ENCODE measurements at places on chromosomes 1 and 21. TPM values are rescaled to one million over a fixed set of nuclear protein-coding genes. Genes with fewer than 3 reads are reported as not detected.

Gene CD1B
- not detected for polyA plus RNA-seq

DNA sequence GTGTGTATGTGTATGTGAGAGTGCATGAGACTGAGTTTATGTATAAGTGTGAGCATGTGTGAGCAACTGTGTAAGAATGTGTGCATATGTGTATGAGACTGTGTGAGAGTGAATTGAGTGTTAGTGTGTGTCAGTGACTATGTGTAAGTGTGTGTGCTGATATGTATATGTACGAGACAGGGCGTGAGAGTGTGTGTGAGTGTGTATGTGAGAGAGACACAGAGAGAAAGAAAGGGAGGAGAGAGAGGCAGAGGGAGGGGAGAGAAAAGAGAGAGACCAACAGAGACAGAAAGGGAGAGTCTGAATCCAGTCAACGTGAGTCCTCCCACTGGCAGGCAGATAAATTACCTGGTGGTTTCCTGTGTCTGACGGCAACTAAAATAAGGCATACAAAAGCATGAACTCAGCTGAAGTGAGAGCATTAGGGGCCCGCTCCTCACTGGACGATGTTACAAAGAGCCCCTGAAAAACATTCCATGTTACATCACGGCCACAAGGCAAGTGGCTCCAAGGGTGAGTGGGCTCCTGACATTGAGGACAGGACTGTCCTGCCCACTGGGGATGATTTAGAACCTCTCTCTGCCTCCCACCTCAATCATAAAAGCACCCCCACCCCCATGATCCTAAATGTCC is 66.6 kb upstream of the TIAM1 start:
- no peak overlapping the region for H3K27ac ChIP-seq
- H3K4me3 ChIP-seq = no peak overlapping the region
- no peaks in the 10 kb centered on the region for H3K36me3 ChIP-seq
- no peaks in the 10 kb centered on the region for H3K4me1 ChIP-seq

Gene C1QB
- 255 TPM for polyA plus RNA-seq

Gene TTC24
- 0.19 TPM for polyA plus RNA-seq

GRCh38 chr1:84403347-84403746 is 5.1 kb downstream of the DNASE2B start:
- no peaks in the 10 kb centered on the region for H3K36me3 ChIP-seq
- peaks cover 15% of the 10 kb centered on the region for H3K4me1 ChIP-seq
- no peaks in the 10 kb centered on the region for H3K27me3 ChIP-seq
- no peak for DNase-seq
- H3K27ac ChIP-seq = no peak overlapping the region

Gene NPHS2
- polyA plus RNA-seq = 0.06 TPM

DNA sequence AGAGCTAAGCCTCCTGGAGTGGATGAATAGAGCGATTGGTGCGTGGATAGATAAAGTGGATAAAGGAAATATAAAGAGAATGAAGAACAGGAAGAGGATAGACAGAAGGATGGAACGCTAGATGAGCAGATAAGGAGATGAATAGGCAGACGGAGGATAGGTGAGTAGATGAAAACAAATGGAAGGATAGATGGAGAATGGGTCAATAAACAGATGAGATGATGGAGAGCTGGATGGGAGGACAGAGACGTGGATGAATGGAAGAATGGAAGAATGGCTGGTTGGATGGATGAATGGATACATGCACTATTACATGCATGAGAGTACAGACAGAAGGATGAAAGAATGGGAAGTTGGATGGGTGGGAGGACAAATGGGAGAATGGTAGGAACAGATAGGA is 35.2 kb upstream of the EDN2 start:
- no peaks in the 10 kb centered on the region for H3K36me3 ChIP-seq
- no peak overlapping the region for H3K27ac ChIP-seq
- no peak overlapping the region for H3K4me3 ChIP-seq
- no peaks in the 10 kb centered on the region for H3K27me3 ChIP-seq

Gene C1orf174
- polyA plus RNA-seq = 20.1 TPM
